ENCODE measurements at places on chromosomes 5 and 9.

- no peak for DNase-seq
These were observed 22.8 kb upstream of the SLC25A51 start for GRCh38 chr9:37926737-37927118.

DNA sequence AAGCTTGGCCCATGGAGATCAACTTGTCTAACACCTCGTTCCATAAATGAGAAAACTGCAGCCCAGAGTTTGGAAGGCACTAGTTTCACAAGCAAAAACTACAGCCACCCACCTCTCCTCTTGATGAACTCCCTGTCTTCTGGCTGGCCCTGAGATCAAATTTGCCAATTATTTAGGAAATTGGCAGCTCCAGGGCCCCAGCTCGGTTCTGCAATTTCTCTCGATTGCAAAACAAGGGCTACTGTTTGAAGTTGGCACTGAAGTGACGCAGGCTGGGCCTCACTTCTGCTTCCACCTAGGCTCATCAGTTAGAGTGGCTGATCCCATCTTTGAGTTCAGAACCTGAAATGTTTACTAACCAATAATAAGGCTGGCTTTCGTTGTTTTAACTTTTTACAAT lies 3.7 kb upstream of the GPX3 start:
- peak; percentile 40 for DNase-seq

DNA sequence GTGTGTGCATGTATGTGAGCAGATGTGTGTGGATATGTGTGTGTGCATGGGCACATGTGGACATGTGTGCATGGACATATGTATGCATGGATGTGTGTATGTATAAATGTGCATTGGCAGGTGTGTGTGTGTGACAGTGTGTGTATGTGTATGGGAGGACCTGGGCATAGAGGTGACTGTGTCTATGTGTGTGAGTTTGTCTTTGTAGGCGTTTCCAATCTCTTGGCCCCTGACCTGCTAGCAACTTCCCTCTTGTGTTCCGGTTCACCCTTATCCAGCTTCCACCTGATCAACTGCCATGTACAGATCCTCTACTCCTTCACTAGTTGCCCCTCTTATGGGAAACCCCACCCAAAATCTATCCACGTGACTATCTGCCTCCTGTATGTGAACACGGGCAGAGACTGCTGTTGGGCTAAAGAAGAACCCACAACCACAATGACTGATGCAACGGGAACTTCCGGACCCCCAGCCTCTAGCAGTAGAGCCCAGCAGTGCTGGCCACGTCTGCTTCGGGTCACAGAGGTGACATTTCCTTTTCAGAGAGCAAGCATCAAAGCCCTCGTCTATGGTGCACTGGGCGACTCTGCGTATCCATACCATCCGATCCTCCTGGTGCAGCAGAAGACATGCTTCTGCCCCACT lies 24.9 kb upstream of the GADD45G start:
- no peak for DNase-seq

GRCh38 chr9:88829276-88829675 lies 162.0 kb upstream of the S1PR3 start:
- DNase-seq: no peak

- no peak for DNase-seq
These were observed 23.7 kb downstream of the PPP3R2 start for GRCh38 chr9:101571114-101571513.

GRCh38 chr5:88281322-88281721 lies 12.7 kb upstream of the TMEM161B start:
- no peak for DNase-seq

- DNase-seq: no peak
These were observed 69.0 kb downstream of the DAB2IP start for GRCh38 chr9:121720311-121721057.

GRCh38 chr5:174724484-174725260 lies at the start of gene MSX2:
Gene MSX2, plus strand, starts transcription at chr5:174724582. Its CDS starts 78 bp downstream, at chr5:174724660.
- DNase-seq: peak; percentile 86

- DNase-seq: no peak
These were observed 16.5 kb upstream of the RLN2 start for GRCh38 chr9:5321058-5321457.

- no peak for DNase-seq
These were observed 184.4 kb downstream of the HSD17B3 start for GRCh38 chr9:96117398-96118080.

- no peak for DNase-seq
These were observed 465.9 kb downstream of the TUSC1 start for GRCh38 chr9:25212361-25212760.

GRCh38 chr9:127132375-127132774 lies 9.9 kb upstream of the ANGPTL2 start:
- DNase-seq: no peak

GRCh38 chr9:93612052-93612795 lies 35.8 kb downstream of the PHF2 start:
- DNase-seq: no peak

DNA sequence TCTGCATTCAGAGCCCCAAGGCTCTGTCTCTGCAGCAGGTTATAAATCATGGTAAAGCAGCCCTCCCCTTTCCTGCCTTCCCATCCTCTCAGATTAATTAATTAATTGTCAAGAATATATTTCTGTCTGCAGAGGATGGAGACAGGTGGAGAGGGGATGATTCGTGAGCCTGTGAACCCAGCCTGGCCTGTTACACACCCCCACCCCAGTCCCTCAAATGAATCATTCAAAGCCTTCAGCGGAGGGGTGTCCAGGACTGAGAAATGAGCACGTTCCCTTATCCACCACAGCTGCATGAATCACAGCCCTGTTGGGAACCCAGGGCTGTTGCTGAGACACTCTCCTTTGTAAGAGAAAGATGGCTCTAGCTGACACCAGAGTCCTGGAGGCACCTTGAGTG lies 56.0 kb downstream of the NIPAL4 start:
- DNase-seq: no peak

- no peak for DNase-seq
These were observed 6.0 kb upstream of the SIL1 start for GRCh38 chr5:139204196-139204595.

DNA sequence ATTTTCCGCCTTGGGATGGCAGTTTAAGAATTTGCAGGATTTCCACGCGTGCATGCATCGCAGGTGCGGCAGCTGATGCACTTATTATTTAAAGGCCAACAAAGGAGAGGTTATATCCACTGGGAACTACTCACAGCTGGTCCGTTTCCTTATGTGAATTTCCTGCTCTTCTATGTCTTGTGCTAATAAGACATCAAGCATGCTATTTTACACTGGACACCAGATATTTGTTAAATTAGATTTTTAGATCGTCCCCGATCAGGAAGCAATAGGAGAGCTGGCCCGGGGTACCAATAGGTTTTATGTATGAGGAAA lies 476 bp upstream of the DTWD2 start:
- DNase-seq: no peak

DNA sequence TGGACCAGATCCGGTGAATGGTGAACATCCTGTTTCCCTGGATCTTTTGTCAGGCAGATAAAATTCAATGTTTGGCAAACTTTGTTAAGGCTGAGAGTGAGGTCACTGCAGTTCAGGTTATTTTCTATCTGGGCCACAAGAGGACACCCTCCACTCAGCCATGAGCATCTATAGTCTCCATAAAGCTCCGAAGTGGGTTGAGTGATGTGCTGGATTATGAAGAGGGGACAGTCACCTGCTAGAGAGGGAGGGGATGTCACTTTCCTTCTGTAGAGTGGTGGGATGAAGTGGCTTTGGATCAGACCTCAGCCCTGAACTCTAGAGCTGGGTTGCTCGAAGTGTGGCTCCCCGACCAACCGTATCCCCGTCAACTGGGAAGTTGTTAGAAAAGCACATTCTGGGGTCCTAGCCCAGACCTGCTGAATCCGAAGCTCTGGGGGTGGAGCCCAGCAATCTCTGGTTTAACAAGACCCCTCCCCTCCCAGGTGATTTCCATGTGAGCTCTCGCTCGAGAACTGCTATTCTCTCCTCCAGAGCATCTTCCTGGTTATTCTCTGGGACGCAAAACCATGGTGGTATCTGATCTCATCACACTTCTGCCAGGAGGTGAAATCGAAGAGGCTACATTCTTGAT lies 31.8 kb upstream of the FGF1 start:
- no peak for DNase-seq

DNA sequence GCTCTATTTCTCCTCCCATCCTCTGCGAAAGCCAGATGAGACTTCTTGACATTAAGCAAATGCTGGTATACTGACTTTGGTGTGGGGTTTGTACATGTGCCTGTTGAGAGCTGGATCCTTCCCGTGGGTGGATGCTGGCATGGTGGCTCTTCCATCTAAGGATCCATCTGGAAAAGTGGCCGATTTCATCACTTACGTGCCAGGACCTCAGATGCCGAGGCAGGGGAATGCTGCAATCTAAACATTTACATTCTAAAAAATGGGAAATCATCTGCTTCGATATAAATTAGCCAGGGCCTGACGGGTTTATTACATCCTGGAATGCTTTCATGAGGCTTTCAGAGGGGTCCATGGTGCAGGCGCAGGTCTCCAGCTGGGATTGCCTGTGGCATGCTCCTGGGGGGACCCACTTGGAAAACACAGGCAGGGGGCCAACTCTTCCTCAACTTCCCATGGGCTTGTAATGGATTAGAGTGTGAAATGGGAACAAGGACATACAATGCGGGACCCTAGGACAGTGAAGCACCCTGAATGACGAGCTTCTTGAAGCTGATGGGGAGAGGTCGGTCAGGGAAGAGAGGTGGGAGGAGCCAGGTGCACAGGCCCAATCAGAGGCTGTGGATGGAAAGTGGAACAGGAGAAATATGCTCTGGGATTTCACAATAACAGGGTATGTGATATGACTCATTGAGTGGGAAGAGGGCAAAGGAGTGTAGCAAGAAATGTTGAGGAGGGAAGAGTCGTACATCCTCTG lies 105.5 kb upstream of the PITX1 start:
- DNase-seq: no peak

DNA sequence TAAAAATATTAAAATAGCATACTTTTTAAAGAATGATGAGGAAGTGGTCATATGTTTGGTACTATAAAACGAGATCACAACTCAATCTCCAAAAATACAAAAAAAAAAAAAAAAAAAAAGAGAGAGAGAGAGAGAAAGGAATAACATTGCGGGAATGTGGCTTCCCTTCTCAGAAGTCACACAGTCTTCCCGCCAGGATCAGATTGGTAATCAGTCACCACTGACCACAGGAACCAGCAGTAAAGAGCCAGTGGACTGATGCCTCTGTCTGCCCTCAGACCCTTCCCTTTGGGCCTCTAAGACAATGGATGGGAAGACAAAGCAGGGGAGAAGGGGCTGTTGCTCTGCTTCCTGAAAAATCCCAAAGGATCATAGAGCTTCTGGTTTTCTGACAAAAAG lies 104.9 kb downstream of the KLHL3 start:
- no peak for DNase-seq

GRCh38 chr9:37338218-37338617 lies 84.3 kb upstream of the GRHPR start:
- no peak for DNase-seq

GRCh38 chr5:23025629-23026233 lies 172.6 kb upstream of the CDH12 start:
- no peak for DNase-seq

DNA sequence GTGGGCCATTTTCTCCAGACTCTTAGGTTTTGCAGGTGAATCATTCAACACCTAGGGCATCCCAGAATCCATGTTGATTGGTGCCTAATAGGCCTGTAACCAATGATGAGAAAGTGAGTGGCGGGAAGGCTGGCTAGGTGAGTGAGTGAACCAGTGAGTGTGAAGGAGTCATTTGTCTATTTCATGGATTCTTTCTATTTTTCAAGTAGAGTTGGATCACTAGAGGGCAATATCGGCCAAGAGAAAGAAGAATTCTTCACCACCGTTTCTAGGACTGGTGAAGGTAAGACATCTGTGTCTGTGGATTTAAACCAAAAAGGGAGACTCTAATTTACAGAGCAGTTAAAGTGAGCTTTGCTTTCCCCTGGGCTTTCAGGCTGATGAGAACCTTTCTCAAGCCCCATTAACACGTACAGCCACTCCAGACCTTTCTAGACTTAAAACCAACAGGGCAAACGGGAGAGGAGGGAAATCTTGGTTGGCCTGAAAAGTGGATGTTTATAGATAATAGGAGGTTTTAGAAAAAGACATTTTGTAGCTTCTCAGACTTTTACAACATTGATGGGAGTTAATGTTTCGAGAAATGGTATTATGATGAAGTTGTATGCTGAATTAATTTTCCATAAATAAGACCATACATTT lies 114.3 kb upstream of the IL12B start:
- no peak for DNase-seq

DNA sequence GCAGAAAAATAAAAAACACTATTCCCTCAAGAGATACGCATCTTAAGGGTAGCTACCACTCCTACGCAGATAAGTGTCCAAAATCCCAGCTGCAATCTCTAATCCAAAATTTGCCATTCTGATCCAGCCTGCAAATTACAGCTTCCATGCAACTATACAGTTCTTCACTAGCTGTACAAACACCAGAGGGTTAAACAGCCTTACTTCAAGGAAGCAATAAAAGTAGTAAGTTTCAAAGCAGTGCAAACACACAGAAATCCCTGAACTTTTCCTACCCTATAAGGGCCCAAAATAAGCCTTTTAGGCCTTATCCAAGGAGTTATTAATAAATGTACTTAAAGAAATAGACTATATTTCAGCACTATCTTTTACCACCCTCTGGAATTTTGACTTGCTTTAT lies 39.5 kb downstream of the PWWP2A start:
- no peak for DNase-seq

DNA sequence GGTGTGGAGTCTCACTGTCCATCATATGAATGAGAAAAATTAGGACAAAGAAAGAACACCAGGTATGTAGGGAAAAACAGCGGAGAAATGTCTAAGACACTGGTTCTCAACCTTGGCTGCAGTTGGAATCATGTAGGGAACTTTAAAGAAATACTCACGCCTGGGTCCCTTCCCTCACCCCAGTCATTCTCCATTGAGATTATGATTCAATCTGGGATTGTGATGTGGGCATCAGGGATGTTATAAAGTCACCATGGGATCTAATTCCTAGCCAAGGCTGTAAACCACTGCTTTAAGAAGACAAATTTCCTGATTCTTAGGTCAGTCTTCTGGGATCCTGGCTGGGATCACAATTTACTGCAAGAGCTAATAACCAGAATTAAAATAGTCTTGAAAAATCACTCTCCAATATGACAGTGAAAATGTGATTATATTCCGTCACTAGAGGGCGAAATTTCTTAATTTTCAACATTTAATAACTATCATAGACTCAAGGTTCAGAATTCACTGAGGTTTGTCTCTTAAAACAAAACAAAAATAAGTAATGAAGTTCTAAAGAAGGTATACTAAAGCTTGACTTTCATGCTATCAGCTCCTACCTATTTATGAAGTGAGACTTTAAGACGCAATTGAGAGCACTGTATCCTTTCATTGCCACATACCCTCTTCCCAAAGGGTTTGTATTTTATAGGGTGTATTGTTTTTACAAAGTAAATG lies 60.5 kb downstream of the GLDC start:
- no peak for DNase-seq

DNA sequence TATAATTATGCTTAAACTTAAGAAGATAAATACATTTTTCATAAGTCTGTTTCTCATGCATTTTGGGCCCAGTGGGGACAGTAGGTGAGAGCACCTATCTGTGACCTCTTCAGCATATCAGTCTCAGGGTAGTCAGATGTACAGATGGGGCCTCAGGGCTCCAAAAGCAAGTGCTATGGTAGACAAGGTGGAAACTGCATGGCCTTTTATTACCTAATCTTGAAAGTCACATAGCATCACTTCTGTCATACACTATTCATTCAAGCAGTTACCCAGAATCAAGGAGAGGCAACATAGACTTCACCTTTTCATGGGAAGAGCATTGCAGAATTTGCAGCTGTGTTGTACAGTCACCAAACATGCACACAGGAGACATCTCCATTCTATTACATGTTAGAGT lies 94.8 kb downstream of the SV2C start:
- no peak for DNase-seq
